Astrocyte of the hippocampus (primary cell): ENCODE measurements at places on chromosomes 1 and 21.

DNA sequence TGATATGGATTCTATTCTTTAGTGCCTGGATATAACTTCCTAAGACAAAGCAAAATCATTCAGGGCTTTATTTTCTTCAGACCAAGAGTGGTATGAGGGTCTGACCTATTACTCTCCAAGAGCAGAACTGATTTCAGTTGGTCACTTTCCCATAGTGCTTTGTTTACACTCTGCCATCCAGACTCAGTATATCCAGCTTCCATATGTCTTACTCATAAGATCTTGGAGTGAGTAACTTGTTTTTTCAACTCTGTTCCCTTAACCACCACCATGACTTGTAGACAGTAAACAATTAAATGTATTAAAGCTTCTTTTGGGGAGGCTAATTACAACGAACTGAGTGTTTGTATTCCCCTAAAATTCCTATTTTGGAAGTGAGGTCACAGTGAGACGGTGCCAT lies 83.4 kb downstream of the USP24 start:
- peak; percentile 55 for DNase-seq

DNA sequence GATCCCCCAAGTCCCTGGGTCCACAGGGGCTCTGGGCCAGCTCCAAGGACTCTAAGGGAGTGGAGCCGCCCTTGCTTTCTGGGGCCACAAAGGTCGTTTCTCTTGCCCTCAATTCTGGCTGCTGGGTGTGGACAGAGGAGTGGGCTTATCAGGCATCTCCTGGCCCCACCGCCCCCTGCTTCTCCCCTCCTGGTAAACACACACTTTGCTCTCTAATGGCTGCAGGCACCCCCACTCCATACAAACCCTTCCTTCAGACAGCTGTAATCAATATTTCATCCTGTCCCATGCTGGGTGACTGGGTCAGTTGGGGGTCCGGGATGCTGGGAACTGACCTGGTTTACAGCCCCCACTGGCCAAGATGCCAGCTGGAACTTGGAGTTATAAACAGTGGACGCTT lies 67.5 kb downstream of the PRDM16 start:
- DNase-seq, result no peak

GRCh38 chr1:72634946-72635345 lies 352.6 kb upstream of the NEGR1 start:
- peak; percentile 13 for DNase-seq

GRCh38 chr1:186978596-186979556 lies 150.1 kb downstream of the PLA2G4A start:
- peak; percentile 12 for DNase-seq

DNA sequence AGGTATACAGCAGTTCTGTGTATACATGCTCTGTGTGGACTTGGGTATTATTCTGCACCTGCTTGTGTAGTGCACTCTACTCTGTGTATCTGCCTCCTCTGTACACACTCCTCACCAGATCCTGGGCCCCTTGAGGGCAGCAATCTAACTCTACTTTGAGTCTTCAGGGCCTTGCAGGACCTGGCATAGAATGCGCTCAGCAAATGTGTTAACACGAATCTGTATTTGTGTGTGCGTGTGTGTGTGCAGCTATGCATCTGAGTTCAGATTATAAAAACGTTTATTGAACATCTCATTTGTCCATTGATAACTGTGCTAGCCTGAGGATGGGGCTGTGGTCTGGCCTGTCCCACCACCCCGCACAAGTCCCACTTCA lies 3.9 kb upstream of the MEF2D start:
- DNase-seq, result no peak

- DNase-seq, result no peak
Measured at GRCh38 chr1:215704089-215704860, 137.2 kb downstream of the KCTD3 start.

GRCh38 chr1:54488779-54489626 lies 59.0 kb upstream of the ACOT11 start:
- DNase-seq, result peak; percentile 91
